Iris pigment epithelial cell (primary cell): ENCODE measurements at places on chromosomes 4 and X.

DNA sequence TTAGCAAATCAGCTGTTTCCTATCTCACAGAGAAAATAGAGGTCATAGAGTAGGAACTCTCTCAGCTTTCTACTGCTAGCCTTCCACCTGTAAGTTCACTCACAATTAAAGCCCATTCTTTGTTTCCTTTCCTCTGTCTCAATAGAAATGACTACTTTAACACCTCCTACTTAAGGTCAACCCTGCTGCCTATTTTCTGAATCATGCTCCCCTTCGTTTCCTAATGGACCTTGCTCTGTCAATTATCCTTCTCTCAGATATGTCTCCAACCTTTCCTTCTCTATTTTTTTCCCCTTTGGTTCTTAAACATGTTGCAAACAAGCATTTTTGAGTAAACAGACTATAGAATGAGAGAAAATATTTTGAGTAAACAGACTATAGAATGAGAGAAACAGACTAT, 5.1 kb upstream of the PAQR3 start:
- DNase-seq = no peak

DNA sequence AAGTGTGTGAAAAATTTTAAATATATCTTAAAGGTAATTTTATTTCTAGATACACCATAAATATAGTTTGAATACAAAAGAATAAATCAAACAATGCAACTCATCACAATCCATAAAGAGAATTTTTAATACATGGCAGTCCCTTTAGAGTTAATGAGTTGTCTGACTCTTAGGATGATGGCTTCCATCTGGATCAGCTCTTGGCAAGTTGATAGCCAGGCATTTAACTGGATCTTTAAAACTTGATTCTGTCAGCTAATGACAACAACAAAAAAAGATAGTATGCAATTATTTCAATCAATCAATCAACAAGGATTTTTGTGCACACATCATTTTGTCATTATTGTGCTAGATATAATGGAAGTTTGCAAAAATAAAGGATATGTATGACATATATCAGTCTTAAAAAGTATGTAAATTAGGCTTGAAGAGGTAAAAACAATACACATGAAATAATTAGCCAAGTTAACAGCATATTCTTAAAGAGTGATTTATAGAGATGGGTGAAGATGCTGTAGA, 174.9 kb upstream of the PCDH18 start:
- DNase-seq = no peak

GRCh38 chrX:68718443-68718820, 71.0 kb downstream of the STARD8 start:
- DNase-seq = no peak

DNA sequence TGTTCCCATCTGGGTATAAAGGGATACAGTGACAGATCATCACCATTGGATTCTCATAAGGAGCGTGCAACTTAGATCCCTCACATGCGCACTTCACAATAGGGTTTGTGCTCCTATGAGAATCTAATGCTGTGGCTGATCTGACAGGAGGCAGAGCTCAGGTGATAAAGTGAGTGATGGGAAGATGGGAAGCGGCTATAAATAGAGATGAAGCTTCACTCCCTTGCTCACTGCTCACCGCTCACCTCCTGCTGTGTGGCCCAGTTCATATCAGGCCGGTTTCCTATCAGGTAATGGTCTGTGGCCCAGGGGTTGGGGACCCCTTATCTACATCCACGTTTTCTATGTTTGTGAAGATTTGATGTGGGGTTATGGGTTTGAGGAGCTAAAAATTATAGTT, 43.7 kb downstream of the FAT4 start:
- DNase-seq = no peak

- DNase-seq = peak; percentile 74
Measured at GRCh38 chr4:4780729-4781244, 78.7 kb upstream of the MSX1 start.

DNA sequence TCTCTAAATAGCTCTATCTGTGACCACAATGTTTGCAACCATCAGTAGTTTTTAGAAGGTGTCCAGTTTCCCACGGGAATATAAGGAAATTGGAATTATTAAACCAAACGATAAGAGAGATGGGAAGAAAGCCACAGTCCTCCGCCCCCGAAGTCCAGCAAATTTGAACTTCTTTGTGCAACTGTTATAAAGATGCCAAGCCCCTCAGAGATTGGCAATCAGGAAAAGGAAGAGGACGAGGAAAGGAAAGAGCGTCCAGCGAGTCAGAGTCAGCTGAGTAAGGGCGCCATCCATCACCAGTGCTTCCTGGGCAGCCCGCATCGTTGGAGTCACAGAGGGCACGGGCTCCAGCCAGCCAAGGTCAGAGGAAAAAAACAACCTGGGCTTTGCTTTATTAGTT, 35.7 kb downstream of the LDB2 start:
- no peak for DNase-seq

DNA sequence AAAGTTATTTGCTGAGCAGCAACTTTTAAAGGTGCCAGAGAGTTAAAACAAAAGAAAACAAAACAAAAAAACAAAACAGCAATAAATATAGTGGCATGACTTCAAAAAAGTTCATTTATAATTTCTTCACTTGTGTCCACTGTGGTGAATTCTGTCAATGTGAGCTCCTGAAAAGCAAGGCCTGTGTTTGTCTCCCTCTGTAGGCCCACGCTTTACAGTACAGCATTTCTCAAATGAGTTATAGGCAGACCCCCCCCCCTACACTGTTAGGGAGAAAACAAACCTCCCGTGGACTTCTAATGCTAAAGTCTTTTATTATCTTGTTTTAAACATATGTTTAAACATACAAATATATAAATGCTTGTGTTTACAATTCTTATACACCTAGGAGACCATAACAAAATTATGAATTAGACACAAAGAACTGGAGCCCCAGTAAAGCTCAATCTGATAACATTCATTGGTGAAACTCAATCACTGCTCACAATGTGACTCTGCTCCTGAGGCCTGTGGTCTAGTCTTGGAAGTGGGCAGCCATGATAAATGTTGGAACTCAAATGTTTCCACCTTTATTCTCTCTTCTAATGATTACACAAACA, 47.0 kb upstream of the SCOC start:
- DNase-seq = peak; percentile 58

GRCh38 chr4:183130328-183131155, 31.5 kb downstream of the WWC2 start:
- DNase-seq = peak; percentile 68

DNA sequence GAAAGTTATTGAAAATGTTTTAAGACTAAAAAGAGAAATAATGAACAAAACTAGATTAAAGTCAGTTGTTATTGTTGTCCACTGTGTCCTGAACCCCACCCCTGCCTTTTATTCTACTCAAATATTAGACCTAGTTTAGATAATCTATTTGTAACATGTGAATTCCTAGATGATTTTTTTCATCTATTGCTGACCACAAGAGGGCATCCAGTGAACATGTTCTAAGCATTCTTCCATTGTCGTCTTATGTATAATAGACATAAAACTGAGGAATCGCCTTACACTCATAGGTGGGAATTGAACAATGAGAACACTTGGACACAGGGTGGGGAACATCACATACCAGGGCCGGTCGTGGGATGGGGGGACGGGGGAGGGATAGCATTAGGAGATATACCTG, 36.4 kb upstream of the HPRT1 start:
- peak; percentile 49 for DNase-seq

- no peak for DNase-seq
Measured at GRCh38 chr4:6271701-6272465, 2.2 kb downstream of the WFS1 start.

- no peak for DNase-seq
Measured at GRCh38 chr4:72919464-72919863, 150.1 kb downstream of the COX18 start.

DNA sequence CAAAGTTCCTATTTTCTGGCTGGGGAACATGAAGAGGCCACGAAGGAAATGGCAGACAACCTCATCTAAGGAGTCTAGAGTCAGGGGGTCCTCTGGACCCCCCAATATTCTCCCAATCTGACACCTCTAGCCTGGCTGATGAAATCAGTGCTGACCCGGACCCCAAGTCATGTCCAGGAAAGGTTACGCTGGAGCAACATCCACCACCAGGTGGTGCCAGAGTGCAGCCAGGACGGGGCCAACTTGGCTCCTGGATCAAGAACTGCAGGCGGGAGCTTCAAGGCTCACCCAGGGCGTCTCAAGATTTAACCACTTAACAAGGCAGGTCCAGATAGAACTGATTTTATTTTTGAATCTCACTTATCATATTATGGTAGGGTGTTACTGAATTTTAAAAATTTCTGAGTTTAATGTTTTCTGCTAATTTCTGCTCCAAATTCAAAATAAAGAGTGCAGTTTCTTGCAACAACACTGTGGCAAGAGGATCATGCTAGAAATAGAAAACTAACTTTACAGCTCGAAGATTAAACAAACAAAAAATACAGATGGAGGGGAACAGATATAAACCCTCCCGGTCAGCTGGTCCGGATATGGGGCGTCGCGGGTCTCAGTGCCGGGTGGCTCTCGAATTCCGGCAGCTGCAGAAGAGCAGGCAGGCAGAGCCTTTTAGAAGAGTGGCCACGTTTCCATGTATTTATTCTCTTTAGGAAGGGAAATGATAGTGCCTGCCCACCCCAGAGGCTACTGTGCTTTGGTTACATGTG, 135.5 kb downstream of the AFAP1 start:
- DNase-seq = peak; percentile 80

GRCh38 chrX:74015379-74016019, 288.5 kb upstream of the ZCCHC13 start:
- DNase-seq = peak; percentile 75

- peak; percentile 58 for DNase-seq
Measured at GRCh38 chr4:153318696-153319320, 25.7 kb upstream of the MND1 start.

GRCh38 chrX:107894038-107894437, 68.4 kb downstream of the MID2 start:
- DNase-seq = peak; percentile 45

DNA sequence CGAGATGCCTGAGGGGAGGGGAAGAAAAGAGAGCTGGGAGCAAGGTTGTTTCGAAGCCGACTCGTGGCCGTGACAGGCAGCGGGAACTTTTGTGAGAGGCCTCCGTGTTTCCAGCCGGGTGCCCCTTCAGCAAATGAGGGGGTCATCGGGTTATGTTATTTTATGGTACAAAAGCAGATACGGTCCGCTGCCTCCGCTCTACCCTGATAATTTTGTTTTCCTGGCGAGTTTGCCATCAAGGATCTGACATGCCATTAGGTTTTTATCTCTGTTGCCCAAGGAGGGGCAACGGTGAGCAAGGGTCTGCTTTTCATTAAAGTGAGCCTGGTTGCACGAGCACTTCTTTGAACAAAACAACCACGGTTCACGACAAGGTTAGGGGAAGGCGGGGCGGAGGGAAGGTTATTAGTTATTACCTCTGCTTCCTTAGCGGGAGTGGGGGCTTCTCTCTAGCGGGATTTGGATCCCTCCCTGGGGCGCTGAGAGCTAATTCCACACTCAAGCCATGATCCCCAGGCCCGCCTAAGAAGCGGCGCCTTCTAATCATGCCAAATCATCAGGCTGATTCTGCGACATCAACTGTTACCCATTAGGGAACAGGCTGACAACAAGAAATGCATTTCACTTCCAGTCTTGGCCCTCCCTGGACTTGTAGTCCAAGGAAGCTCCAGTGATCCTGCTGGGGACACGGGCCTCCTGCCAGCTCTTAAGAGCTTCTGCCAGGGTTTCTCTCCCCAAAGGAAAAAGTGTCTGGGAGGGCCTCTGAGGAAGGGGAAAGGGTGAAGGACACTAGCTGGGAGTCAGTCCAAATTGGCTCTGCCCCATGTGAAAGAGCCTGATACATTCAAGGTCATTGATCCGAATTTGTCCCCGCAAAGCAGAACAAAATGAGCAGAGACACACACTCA, 617.7 kb downstream of the MID1IP1 start:
- no peak for DNase-seq

DNA sequence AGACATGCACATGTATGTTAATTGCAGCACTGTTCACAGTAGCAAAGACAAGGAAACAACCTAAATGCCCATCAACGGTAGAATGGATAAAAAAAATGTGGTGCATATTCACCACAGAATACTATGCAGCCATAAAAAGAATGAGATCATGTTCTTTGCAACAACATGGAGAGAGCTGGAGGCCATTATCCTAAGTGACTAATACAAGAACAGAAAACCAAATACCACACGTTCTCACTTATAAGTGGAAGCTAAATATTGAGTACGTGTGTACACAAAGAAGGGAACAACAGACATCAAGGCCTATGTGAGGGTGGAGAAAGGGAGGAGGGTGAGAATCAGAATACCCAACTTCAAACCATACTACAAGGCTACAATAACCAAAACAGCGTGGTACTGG, 17.4 kb upstream of the LNX1 start:
- DNase-seq = no peak

DNA sequence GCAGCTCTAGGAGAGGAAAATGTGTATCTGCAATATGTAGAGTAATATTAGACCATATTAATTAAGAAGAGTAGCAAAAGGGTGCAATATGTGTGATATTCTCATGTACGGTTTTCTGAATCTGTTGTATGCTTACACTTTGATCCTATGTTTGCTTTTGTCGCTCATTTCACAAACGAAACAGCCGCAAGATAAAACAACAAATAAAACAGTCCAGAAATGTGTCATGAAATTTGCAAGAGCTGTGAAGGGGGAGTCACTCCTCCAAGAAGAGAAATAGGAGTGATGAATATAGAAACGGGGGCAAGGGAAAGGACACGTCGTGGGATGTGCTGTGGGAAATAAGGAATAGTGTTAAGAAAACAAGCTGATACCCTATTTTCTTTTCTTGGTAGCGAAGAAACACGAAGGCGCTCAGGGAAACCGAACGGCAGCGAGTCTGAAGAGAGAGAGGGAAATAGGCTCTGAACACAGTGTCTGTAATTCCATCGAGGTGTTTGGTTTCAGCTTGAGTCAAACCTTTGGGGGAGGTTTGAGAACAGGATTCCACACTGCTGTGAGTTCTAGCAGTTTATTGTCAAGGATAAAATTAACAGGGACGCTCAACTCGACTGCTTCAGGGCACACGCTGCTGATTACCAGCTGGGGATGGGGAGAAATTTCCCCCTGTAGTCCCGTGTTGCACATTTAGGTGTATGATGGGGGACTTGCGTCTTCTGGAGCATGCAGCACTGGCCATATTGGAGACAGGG, 595.6 kb upstream of the TENM3 start:
- DNase-seq = peak; percentile 88

GRCh38 chr4:4865705-4866123, 6.2 kb downstream of the MSX1 start:
- DNase-seq = no peak

- DNase-seq = no peak
Measured at GRCh38 chrX:12702509-12703091, 88.6 kb upstream of the PRPS2 start.
